Gastroesophageal sphincter (tissue), 4 donors: ENCODE measurements at places on chromosomes 1 and 21. TPM values are rescaled to one million over a fixed set of nuclear protein-coding genes. Genes with fewer than 3 reads are reported as not detected.

Gene KCNE2
- total RNA-seq = not detected

Gene CTTNBP2NL
- 18.8 TPM for total RNA-seq

Gene CATSPER4
- total RNA-seq = not detected

Gene TPTE
- total RNA-seq = not detected

Gene PRKAA2
- total RNA-seq = 63.3 TPM

Gene HOOK1
- not detected for total RNA-seq

Gene KRTAP7-1
- total RNA-seq = not detected

Gene BMP8B
- total RNA-seq = 2.0 TPM
